ENCODE measurements at places on chromosomes 12 and 14.
A peak's percentile ranks its signal among the peaks of the same experiment; 100 is the strongest.

GRCh38 chr12:83140135-83140534, 453.4 kb downstream of the TMTC2 start:
- no peak for DNase-seq

DNA sequence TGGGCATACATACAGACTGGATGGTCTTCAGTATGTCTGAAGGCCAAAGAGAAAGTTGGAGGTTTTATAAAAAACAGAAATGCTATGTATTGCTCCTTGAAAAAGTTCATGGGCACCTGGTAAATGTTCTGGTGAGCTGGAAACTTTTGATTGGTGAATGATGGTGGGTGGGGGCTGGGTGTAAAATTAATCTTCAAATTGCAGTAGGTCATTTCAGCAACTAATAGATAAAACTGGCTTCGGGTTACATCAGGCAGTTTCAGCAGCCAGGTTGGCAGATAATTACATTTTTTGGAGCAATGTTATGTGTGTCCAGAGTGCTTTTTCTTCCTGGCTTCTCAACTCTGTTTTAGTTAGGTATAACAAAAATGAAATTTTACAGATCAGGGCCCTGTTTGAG, 35.3 kb downstream of the SDR9C7 start:
- DNase-seq: no peak

- DNase-seq: no peak
Observed at GRCh38 chr14:87888136-87888999, 104.6 kb downstream of the GALC start.

GRCh38 chr12:85784096-85784720, 52.0 kb downstream of the RASSF9 start:
- no peak for DNase-seq

DNA sequence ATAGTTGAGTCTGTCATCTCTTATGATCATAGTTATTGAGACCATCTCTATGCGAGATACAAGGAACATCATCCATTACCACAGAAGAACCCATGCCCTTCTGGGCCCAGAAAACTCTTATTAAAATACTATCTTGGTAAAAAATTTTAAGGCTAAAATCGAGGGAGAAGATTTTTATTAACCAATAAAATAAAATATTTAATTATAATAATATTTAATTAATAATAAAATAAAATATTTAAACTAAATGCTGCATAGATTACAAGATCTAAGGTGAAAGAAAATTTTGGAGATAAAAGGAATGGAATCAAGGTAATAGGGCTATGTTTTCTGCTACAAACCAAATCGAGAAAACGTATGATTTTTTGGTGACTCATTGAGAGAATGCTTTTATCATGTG, 540.2 kb downstream of the KCNH5 start:
- no peak for DNase-seq

GRCh38 chr12:71046215-71046614, 111.6 kb downstream of the TSPAN8 start:
- DNase-seq: no peak

DNA sequence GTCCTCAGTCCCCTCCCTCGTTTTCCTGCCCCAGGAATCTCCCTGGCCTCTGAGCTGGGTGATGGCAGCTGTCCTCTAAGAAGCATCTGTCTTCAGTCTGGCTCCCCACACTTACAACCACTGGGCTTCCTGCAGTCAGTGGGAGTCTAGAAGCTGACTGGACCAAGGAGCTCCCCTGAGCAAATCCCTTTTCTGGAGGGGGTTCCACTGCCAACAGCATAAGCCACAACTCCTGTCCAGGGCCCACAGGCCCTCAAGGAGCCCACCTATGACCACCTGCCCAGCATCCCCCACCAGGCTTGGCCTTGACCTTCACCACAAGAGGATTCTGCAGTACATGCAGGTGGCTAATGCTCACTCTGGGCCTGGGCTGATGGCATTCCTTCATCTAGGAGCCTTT, 4.1 kb downstream of the RDH16 start:
- no peak for DNase-seq

DNA sequence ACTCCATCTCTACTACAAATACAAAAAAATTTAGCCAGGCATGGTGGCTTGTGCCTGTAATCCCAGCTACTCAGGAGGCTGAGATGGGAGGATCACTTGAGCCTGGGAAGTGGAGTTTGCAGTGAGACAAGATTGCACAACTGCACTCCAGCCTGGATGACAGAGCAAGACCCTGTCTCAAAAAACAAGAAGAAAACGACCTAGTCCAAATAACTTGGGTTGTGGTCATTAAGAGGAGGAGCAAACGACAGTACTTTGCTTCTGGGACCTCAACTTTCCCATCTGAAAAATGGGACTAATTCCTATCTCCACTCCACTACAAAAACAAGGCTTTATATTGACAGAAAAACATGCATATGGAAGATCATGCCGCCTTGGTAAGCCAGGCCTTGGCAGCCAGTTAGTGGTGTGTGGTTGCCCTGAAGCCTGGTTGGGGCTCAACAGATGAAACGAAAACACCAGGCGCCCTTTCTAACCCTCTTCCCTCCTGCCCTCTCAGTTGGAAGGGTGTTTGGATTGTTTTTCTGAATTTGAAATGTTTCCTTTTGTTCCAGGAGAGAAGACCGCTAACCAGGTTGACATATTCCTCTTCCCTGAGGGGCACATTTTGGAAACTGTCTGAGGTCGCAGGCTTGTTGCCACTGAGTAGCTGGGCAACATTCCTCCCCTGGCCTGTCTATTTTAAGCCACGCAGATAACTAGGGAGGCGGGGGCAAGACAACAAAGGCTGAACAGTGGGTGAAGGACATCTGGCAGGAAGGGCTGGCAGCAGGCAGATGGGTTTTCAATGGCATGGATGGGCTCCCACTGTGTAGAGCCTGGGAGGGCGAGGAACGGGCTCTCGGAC, 13.7 kb upstream of the VPS37B start:
- no peak for DNase-seq

DNA sequence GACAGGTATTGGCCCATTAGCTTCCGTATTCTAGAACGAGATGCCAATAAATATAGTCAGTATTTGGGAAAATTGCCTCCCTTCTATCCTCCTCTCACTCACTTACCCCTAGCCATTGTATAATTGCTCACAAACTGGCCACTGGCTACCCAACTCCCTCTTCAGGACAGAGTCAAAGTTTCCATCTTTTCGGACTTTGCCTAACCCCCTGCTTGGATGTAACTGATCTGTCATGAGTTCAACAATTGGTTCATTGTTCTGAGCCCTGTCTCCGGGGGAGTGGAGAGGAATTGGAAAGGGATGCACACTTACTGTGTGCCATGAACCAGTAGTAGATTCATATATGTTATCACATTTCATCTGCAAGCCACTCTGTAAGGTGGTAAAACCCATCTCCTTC, 12.2 kb downstream of the MYRFL start:
- no peak for DNase-seq

- DNase-seq: no peak
Observed at GRCh38 chr14:73599499-73599898, 7.8 kb downstream of the ACOT4 start.

DNA sequence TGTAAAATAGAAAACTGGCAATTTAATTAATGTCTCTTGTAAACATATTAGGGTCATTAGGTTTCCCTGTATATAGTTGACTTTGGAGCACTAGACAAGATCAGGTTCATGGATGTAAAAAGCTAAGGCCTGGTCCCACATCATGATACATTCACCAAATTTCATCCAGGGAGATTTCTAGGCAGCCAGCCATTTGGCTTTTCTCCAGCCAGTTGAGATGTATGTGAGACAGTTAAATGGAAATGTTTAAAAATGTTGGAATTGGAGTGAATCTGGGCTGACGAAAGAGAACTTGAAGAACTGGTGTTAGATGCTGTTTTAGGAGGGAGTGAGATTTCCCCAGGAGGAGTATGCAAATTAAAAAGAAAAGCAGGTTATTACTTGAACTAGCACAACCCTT, 41.8 kb upstream of the CLEC14A start:
- DNase-seq: no peak

DNA sequence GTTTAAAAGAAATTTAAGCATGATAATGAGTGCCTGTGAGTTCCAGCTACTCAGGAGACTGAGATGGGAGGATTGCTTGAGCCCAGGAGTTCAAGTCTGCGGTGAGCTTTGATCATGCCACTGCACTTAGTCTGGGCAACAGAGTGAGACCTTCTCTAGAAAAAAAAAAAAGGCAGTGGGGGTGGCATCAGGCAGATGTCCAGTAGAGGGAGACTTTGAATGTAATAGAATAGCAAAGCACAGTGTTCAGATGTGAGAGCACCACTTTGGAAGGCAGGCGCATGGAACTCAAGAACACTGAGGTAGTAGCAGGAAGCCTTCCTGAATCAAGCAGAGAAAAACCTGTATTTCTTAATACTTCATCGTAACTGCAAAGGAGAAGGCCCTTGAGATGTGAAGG, 394.5 kb upstream of the GARIN6 start:
- DNase-seq: no peak

- DNase-seq: no peak
Observed at GRCh38 chr14:29925736-29926135, 1.9 kb downstream of the PRKD1 start.

- DNase-seq: no peak
Observed at GRCh38 chr14:96108061-96108795, 69.1 kb downstream of the C14orf132 start.

GRCh38 chr14:49997991-49998390, 105.1 kb downstream of the ARF6 start:
- DNase-seq: no peak

DNA sequence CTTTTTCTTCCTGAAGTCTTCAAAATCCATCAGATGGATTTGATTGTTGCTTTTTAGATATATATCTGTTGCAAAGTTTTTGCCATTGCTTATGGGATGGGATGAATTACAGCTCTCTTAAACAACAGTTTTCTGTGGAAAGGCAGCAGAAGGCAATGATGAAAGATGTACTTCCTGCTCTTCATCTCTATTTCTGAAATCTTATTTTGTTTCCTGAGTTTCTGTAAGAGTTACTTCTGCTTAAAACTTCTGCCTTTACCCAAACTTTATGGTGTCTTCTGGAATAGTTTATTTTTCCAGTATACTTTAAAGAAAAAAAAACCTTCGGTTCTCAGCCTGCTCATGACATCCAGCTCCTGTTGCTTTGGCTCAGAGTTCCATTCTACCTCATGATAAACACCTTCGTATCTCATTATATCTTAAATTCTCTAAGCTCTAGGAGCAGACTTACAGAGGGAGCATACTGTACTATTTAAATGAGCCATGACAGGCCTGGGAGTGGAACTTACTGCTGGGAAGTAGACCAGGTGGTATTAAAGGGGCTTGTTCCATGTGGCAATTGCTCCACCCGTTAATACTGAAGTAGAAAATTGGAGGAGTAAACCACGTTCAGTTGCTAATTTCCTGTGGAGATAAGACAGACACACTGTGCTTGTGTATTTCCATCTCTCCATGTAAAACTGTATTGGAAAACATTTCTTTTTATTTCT, 288.4 kb downstream of the FBXL14 start:
- no peak for DNase-seq

- DNase-seq: peak; percentile 14
Observed at GRCh38 chr14:95291859-95292542, 27.7 kb downstream of the CLMN start.

DNA sequence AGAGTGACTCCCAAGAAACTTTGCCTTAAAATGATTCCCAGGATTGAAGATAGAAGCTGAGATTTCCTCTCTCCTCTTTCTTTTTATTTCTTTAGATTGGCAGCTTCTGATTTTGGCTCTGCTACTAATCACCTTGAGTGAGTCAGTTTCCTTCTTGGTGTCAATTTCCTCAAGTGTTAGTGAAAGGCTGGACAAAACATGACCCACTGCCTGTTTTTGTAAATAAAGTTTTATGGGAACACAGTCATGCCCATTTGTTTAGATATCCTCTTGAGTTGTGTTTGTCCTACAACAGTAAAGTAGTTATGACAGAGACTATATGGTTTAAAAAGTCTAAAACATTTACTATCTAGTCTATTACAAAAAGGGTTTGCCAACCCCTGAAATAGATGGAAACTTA, 227.2 kb upstream of the TBX3 start:
- DNase-seq: no peak

DNA sequence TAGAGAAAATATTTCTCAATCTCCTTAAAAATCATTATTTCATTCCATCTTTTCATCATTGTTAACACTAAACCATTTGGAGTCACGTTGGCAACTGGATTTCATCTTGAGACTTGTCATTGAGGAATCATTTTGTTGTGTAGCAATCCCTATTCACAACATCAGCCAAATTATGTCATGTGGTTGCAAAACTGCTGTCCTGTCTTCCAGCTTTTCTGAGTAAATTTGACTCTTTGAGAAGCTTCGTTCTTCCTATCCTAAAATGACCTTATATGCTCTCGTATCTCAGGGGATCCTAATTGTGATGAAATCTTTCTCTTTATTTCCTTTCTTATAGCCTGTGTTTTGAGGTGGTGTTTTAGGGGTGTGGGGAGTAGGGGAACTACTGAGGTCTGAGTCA, 30.6 kb upstream of the KICS2 start:
- no peak for DNase-seq

DNA sequence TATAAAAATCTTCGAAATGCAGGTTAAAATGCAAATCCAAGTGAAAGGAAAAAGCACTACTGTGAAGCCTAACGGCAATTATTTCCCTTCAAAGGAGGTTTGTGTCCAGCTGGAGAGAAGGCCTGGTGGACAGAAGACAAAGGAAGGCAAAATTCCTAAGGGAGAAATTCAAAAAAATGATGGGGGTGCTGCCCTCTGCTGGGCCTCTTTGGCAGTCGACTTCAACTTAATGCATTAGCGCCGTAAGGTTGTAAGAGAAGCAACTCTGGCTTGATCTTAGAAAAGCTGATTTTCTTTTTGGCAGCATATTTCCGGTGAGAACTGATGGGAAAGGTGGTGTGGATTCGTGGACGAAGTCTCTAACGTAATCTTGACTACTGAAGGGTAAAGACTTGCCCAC, 34.3 kb upstream of the CHFR start:
- DNase-seq: no peak

DNA sequence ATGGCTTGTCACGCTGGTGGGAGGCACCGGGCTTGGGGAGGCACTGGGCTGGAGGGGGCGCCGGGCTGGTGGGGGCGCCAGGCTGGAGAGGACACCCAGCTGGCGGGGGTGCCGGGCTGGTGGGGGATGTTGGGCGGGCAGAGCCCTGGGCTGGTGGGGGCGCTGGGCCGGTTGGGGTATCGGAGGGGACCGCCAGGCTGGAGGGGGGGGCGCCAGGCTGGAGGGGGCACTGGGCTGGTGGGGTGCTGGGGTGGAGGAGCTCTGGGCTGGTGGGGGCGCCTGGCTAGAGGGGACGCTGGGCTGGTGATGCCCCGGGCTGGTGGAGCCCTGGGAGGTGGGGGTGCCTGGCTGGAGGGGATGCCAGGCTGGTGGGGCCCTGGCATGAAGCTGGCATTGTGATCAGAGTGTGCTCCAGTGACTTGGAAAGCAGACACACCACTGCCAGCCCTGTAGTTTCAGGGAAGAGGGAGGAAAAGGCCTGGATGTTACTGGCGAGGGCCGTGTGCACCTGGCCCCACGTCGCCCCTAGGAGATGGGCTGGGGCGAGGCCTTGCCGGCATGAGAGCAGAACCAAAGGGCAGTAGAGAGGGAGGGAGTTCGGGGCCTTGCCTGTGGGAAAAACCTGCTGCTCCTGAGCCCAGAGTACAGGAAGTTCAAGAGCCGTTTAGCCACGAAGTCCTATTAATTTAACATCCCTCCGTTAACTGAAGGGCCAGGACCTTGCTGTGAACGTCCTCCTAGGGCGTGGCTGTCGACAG, 13.1 kb downstream of the TEDC1 start:
- no peak for DNase-seq

Measured in stimulated activated CD4-positive, alpha-beta T cell treated with anti-CD3 and anti-CD28 coated beads, Interleukin-4, amount 100 ng/mL, for 1 hour (primary cell).